ENCODE measurements at places on chromosomes 2 and 18.
A peak's percentile ranks its signal among the peaks of the same experiment; 100 is the strongest.

- DNase-seq = no peak
Observed at GRCh38 chr2:26561376-26561775, 79.8 kb downstream of the CIB4 start.

- DNase-seq = no peak
Observed at GRCh38 chr18:48892146-48892855, 58.5 kb downstream of the SMAD7 start.

- DNase-seq = peak; percentile 21
Observed at GRCh38 chr2:127640082-127641072, 5.6 kb upstream of the GPR17 start.

DNA sequence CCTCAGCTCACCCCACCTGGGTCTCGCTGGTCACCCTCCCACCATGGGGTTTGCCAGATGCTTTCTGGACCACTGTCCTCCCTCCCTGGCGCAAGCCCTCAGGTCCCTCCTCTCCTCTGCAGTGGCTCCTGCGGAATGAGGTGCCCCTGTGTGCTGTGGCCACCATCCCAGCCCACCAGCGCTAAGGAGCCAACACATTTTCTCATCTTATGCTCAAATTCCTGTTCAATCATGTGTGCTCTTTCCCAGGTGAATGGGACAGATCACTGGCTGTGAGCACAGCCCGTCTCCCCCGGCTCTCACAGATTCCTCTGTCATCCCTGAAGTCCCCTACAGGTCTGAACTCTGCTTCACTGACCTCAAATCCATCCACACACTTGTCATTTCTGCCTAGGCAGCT is 15.2 kb upstream of the CCDC74B start:
- DNase-seq = no peak

GRCh38 chr18:69898241-69898861 is 49.3 kb downstream of the CD226 start:
- DNase-seq = no peak

GRCh38 chr2:189797902-189798301 is 13.7 kb downstream of the PMS1 start:
- no peak for DNase-seq

GRCh38 chr2:31219131-31219969 is 2.0 kb upstream of the CAPN14 start:
- no peak for DNase-seq

DNA sequence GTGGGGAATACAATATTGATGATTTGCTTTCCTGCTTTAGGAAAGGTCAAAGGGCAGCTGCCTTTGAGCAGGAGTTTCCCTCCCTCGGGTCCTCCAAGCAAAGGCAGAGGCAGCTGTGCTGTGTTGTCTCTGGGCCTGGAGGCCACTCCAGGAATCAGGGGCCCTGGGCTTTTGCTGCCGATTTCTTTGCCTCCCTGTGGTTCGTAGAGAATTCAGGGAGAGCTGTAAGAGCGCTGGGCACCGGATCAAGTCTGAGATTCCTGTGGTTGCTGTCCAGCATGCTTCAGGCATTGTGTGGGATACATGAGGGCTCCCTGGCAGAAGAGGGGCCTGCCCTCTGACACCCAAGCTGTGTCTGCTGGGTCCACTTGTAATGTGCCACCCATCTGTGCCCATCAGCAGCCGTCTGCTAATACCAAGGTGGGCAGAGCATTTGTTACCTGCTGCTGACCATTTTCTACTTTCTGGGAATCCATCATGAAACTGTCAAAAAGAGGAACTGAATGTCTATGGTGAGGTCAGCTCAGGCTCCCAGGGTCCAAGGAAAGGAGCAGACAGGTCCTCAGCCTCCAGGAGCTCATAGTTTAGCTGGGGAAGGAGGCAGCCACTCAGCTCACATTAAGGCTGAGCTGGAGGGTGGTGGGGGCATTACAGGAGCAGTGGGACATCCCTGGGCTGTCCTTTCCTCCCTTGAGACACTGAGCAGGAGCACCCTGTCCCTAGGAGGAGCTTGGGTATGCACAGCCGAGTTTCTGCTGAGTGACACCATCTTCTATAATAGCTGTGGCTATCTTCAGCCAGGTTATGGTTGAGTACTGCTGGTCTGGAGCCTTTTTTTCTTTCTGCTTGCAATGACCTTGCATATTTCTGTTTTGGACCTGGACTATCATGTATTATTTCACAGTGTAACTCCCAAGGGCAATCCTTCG is 68.5 kb downstream of the CTIF start:
- DNase-seq = no peak

DNA sequence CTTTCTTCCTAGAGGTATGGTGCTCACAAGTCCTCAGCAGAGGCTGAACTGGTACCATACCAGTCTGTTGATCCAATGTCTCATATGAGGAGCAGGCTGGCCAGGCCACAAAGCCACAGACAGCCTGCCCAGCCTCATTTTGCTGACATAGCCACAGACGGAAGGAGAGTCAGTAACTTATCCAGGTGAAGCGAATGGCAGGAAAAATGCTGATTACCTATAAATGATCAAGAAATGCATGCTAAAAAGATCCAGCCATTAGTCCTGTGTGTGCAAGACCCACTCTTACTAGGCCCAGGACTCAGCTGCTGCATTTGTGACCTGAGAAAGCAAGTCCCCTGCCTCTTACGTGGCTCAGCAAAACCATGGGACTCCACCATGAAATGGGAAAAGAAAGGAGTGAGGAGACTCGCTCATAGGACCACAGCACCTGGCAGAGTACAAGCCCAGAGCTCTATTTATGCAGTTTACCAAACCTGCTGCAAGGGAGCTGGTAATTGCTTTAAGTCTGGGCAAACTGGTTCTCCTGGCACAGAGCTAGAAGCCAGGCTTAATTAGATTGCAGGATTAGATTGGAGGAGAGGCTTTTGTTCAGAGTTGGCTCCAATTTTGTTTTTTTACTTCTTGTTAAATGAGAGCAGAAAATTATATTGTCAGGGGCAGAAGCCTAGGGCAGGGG is 19.0 kb downstream of the RHOB start:
- DNase-seq = no peak

Data from NCI-H2107 (cell line).